ENCODE measurements at places on chromosomes 1 and 21.

- DNase-seq, result no peak
Measured at GRCh38 chr1:117615474-117615873, 9.6 kb downstream of the TENT5C start.

- DNase-seq, result no peak
Measured at GRCh38 chr1:3305156-3305555, 149.3 kb upstream of the ARHGEF16 start.

GRCh38 chr1:200179781-200180160 is 152.3 kb downstream of the NR5A2 start:
- no peak for DNase-seq

DNA sequence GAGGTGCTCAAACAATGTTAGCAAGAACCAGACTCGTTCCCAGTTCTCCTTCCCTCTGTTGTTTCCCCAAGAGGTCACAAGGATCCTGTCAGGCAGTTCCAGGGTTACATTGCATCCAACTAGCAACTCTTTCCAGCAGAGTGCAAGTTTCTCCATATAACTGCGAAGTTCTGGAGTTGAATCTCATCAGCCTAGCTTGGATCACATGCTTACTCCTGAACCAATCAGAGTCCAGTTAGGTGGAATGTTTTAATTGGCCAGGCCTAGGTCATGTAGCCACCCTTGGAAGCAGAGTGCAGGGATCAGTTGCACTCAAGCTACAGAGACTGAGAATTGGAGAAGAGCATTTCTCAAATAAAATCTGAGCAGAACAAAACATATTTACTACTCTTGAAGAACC is 15.9 kb upstream of the PIK3R3 start:
- DNase-seq, result no peak

- no peak for DNase-seq
Measured at GRCh38 chr1:47854552-47855144, 142.5 kb downstream of the TRABD2B start.

GRCh38 chr1:32872192-32872460 is 1.4 kb upstream of the FNDC5 start:
- no peak for DNase-seq

DNA sequence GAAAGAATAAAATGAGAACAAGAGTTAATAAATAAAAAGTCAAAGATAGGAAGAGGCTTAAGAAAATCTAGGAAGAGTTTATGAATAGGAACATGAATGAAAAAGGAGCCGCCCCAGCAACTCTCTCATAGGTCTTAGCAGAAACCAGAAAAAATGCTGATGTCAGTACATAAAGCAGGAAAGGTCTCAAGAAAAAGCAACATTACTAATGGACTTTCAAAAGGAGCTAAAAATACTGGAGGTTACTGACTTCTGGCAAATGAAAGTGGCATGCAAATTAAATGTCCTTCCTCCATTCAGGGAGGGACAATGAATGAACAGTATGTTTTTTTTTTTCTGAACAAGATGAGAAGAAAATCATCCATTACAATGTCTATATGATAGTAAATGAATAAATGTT is 387.6 kb downstream of the BRINP2 start:
- DNase-seq, result no peak

- no peak for DNase-seq
Measured at GRCh38 chr1:117070124-117070523, 10.0 kb downstream of the TTF2 start.

DNA sequence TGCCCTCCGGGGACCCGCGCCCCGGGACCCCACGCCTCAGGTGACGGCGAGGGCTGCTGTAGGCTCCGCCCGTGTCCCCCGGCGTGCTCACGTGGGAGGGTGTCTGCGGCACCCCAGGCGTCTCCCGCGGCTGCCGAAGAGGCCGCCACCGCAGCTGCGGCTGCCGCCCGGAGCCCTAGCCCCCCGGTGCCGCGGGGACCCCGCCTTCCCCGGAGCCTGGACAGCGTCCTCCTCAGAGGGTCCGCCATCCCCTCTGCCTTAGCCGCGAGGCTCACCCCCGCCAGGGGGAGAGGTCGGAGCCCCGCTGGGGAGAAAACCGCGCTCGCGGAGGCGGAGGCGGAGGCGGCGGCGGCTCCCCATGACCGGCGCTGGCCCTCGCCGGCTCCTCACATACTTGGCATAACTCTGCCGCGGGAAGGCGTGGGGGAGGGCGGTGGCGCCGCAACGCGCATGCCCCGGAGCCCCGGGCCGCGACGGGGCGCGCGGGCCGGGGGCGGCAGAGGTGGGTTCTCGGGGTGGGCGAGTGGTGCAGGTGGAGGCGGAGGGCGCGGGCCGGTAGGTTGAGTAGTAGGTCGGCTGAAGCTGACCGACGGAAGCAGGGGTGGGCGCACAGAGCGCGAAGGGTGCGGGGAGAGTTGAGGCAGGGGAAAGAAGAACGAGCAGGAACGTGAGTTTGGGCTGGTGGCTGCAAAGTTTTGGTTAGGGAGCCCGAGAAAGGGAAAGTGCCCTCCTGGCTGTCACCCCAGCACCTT is 700 bp upstream of the SYDE2 start:
- peak; percentile 40 for DNase-seq

DNA sequence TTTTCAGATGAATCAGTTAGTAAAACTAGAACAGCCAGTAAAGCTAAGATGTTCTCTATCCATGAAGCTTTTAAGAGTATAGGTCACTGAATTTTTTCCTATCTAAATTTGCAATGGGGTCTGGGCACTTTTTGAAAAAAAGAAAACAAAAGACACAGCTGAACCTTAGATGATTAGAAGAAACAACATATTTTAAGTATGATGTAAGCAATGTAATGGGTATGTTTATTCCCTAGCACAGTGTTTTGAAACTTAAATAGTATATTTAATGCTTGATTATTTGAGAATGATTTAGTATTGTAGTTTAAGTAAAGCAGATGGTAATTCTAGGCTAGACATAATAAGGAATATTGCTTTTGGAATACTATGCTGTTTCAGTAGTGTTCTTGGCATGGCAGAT is 36.2 kb downstream of the KCTD3 start:
- DNase-seq, result no peak

GRCh38 chr1:19010995-19011844 is 54.7 kb upstream of the IFFO2 start:
- DNase-seq, result no peak

DNA sequence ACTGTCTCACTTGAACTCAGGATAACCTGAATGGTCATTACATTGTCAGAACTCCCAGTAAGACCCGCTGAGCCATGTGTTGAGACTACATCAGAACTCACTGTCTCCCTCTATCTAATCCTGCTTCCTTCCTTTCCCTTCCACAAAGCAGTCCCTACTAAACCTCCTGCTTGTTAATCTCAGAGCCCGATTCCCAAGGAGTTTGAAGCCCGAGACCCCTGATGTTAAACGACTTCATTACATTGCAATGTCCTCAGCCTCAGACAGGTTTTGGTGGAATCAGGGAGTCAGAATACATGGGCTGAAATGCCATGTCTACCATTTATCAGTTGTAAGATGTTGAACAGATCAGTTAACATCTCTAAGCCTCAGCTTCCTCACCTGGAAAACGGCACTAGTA is 682.4 kb downstream of the ADGRL2 start:
- no peak for DNase-seq

- no peak for DNase-seq
Measured at GRCh38 chr1:207097871-207098324, 6.1 kb upstream of the C4BPA start.

GRCh38 chr1:234885601-234886000 is 243.0 kb downstream of the TOMM20 start:
- DNase-seq, result no peak

- DNase-seq, result no peak
Measured at GRCh38 chr1:111463029-111463683, 10.6 kb upstream of the C1orf162 start.

- no peak for DNase-seq
Measured at GRCh38 chr1:47972864-47973432, 24.2 kb downstream of the TRABD2B start.

DNA sequence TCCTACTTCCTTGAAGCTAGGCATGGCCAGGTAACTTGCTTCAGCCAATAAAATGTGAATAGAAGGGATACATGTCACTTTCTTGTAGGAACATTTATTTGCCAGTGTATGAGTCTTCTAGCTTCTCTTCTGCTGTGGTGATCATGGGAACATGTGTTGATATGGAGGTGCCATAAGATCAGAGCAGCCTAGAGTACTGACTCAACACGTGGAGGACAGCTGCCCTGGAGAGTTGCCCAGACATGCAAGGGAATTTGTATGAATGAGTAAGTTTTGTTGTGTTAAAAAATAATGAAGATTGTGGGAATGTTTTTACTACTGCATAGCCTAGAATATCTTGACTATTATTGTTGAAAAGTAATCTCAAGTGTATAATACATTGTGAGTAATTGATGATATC is 502.3 kb downstream of the NUF2 start:
- no peak for DNase-seq

DNA sequence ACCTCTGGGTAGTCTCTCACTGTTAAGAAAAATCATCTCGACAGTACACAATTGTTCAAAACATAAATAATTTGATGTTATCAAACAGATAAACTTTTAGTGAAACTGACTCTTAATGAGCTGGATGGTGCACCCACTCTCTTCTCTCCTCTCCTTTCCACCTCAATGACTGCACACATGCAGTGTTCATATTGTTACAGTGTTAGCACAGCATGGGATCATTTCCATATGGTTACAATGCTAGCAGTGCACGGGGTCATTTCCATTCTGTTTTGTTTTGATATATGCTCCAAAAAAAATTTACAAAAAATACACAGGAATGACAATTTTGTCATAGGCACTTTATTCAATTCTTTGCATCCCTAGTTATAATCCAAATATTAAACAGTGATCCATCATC is 26.4 kb upstream of the RNF187 start:
- no peak for DNase-seq

GRCh38 chr1:244226435-244226834 is 175.4 kb downstream of the ZBTB18 start:
- DNase-seq, result no peak

DNA sequence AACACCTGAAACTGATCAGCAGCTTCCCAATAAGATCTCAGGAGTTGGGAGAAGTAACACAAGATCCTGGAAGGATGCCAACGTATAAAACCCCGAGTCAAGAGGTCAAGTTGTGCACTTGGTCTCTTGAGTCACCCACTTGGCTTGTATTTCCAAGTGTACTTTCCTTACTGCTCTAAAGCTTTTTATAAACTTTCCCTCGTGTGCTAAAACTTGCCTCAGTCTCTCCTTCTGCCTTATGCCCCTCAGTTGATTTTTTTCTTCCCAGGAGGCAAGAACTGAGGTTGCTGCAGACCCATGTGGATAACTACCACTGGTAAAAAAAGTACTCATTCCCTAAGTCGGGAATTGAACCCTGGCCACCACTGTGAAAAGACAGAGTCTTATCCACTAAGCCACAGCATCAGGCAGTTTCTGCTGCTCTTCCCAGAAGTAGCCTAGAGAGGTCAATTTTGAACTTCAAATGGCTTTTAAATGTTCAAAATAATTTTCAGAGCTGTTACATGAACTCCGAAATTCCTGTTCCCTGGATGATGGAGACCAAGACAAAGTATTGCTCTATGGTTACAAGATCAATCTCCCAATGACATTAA is 28.9 kb downstream of the ITLN2 start:
- no peak for DNase-seq

DNA sequence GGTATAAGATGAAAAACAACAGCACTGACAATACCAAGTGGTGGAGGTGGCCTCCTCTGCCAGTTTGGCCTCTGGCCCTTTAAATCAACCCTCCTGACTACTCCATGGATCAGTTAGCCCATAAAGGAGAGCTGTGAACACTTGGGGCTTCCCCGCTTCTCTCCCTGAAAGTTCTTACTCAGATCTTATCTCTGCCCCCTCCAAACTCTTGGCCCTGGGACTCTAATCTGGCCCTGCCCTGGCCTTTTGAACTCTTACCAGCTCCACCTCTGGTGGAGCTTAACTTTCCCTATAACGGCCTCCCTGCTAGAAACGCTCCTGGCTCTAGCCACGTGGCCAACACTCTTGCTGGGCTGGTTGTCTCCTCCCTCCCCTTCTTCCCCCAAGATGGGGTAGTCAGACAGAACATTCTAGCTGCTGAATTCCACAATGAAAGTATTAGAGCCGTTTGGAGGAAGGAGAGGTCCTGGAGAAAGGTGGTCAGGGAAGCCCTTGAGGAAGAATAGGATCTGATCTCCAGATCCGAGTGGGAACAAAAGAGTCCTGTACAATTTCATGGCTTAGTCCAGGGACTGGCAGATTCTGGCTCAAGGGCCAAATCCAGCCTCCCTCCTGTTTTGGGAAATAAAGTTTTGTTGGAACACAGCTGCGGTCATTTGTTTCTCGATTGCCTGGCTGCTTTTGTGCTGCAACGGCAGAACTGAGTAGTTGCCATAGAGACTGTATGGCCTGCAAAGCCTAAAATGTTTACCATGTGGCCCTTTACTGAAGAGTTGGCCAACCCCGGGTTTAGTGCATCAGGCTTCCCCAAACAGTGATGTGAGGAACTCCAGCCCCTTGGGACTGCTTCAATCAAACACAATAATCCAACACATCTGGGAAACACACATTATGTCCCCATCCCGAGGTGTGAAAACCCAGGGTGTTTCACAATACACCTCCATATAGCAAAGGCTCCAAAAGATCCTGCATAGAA is 9.5 kb upstream of the PIGR start:
- peak; percentile 60 for DNase-seq

GRCh38 chr1:59026472-59026948 is 242.7 kb upstream of the JUN start:
- no peak for DNase-seq

GRCh38 chr1:6672558-6672957 is 29.1 kb downstream of the DNAJC11 start:
- no peak for DNase-seq

- peak; percentile 35 for DNase-seq
Measured at GRCh38 chr1:209899948-209900347, 38.1 kb upstream of the SYT14 start.

DNA sequence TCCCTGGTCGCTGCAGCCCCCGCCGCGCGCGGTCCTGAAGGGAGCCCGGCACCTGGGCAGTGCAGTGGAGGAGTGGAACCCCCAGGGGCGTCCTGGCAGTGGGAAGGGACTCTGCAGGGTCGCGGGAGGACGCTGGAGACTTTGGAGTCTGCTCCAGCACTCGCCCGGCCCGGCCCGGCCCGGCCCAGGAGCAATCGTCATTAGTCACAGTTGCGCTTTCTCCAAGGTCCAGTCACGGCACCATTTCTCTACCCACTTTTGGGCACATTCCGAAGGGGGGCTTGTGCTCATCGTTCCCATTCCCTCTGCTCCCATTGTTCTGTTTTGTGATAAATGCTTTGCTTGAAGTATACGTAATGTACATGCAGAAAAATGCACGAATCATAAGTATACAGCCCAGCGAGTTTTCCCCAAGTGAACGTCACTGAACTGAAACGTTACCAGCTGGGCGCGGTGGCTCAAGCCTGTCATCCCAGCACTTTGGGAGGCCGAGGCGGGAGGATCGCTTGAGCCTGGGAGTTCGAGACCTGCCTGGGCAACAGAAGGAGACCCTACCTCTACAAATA is 999 bp downstream of the THAP3 start:
- no peak for DNase-seq

- no peak for DNase-seq
Measured at GRCh38 chr1:219460896-219461815, 151.7 kb downstream of the ZC3H11B start.

- no peak for DNase-seq
Measured at GRCh38 chr1:73637264-73637663, 560.7 kb downstream of the LRRIQ3 start.
